ENCODE measurements at places on chromosomes 13 and 19. TPM values are rescaled to one million over a fixed set of nuclear protein-coding genes. Genes with fewer than 3 reads are reported as not detected.

DZIP1 gene
- total RNA-seq: 4.3 TPM

CILP2 gene
- 2.3 TPM for total RNA-seq

ITGBL1 gene
- 4.3 TPM for total RNA-seq

DNA sequence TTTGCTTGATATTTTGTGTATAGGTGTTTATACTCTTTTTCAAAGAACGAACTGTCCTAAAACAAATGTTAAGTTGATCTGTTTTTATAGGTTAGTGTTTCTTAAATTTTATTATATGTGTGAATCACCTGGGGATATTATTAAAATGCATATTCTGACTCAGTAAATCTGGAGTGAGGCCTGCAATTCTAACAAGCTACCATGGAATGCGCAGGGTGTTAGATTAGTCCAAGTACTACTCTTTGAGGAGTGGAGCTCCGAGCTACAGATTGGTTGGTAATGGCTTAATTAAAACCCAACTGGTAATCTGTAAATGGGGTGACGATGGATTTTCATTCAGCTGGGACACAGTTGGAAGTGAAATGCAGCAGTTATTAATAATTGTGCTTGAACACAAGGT lies 214.1 kb upstream of the UFM1 start:
- H3K4me1 ChIP-seq: no peaks in the 10 kb centered on the region
- H3K4me3 ChIP-seq: no peak overlapping the region
- H3K36me3 ChIP-seq: no peaks in the 10 kb centered on the region
- no peaks in the 10 kb centered on the region for H3K27me3 ChIP-seq
- no peak for DNase-seq

GRCh38 chr19:13169769-13170168 lies 19.6 kb downstream of the IER2 start:
- no peak for DNase-seq
- H3K27ac ChIP-seq: no peak overlapping the region
- peaks cover 70% of the 10 kb centered on the region for H3K4me1 ChIP-seq
- no peaks in the 10 kb centered on the region for H3K27me3 ChIP-seq
- H3K36me3 ChIP-seq: no peaks in the 10 kb centered on the region

Data from thyroid gland (tissue), 4 donors.